ENCODE measurements at places on chromosomes 4 and X. TPM values are rescaled to one million over a fixed set of nuclear protein-coding genes. Genes with fewer than 3 reads are reported as not detected.

The HOPX gene
- 223 TPM for total RNA-seq

The PCDH10 gene
- total RNA-seq: not detected

The TMPRSS11F gene
- not detected for total RNA-seq

The USP17L28 gene
- not detected for total RNA-seq

The SAGE1 gene
- not detected for total RNA-seq

The GABRG1 gene
- not detected for total RNA-seq

The TRMT10A gene
- 2.6 TPM for total RNA-seq

The RPS6KA6 gene
- 0.21 TPM for total RNA-seq

The PSAPL1 gene
- not detected for total RNA-seq

The STPG2 gene
- 0.22 TPM for total RNA-seq

All from heart left ventricle (tissue), 16 donors.